T-helper 9 cell (primary cell): ENCODE measurements at places on chromosomes 3 and 15.

GRCh38 chr3:127074900-127075360 lies 92.0 kb downstream of the PLXNA1 start:
- DNase-seq: no peak

GRCh38 chr3:46665763-46666452 lies 27.6 kb downstream of the ALS2CL start:
- DNase-seq: no peak

DNA sequence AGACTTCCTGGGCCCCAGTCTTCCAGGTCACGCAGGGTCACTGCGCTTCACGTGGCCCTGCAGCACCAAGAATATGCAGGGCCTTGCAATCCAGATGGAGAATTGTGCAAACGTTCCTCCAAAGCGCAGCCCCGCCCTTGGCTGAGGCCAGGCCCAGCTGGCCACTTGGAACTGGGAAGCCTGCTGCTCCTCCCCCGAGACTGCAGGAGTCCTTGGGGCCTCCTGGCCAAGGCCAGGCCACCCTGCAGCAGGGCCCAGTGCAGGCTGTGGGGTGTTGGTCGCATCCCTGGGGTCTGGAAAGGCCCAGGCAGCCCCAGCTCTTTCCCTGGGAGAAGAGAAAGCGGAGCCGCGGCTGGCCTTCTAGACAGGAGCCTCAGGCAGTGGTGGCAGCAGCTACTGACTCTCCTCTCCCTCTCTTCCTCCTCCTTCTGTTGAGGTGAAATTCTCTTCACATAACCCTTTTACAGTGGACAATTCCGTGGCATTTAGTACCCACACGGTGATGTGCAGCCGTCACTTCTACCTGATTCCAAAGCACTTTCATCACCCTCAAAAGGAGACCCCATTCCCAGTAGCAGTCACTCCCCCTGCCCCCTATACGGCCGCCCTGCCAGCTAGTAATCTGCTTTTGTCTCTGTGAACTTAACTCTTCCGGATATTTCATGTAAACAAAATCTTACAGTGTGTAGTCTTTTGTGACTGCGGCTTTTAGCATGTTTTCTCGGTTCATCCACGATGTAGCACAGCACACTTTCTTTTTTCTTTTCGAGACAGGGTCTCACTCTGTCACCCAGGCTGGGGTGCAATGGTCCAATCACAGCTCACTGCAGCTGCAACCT lies 103.9 kb downstream of the TMEM266 start:
- DNase-seq: no peak

- no peak for DNase-seq
Measured at GRCh38 chr15:25797936-25798901, 64.9 kb downstream of the ATP10A start.

DNA sequence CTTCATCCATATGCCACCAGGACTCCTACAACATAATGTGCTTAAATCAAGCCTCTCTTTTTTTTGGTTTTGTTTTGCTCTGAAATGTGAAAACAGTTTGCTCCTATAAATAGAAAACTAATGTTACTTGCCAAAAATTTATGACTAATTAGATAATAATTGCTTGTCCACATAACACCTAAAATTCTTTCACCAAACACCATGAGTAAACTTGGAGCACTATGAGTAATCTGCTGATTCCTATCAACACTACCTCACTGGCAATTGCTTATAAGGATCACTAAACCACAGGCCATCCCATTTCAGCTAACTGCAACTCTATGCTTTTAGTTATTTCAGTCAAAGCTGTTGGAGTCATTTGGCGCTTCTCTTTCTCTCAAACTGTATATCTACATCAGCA lies 252.7 kb downstream of the EPHA3 start:
- DNase-seq: no peak

- no peak for DNase-seq
Measured at GRCh38 chr3:159838938-159839337, 149.7 kb upstream of the IL12A start.

GRCh38 chr15:39468828-39469227 lies 112.1 kb upstream of the THBS1 start:
- no peak for DNase-seq

- DNase-seq: no peak
Measured at GRCh38 chr3:32078085-32078634, 28.3 kb upstream of the GPD1L start.

- DNase-seq: peak; percentile 54
Measured at GRCh38 chr3:124688581-124689454, 41.4 kb upstream of the UMPS start.

GRCh38 chr15:36612063-36612788 lies 32.8 kb downstream of the CDIN1 start:
- DNase-seq: no peak

- DNase-seq: no peak
Measured at GRCh38 chr15:29400701-29401100, 131.1 kb upstream of the NSMCE3 start.

DNA sequence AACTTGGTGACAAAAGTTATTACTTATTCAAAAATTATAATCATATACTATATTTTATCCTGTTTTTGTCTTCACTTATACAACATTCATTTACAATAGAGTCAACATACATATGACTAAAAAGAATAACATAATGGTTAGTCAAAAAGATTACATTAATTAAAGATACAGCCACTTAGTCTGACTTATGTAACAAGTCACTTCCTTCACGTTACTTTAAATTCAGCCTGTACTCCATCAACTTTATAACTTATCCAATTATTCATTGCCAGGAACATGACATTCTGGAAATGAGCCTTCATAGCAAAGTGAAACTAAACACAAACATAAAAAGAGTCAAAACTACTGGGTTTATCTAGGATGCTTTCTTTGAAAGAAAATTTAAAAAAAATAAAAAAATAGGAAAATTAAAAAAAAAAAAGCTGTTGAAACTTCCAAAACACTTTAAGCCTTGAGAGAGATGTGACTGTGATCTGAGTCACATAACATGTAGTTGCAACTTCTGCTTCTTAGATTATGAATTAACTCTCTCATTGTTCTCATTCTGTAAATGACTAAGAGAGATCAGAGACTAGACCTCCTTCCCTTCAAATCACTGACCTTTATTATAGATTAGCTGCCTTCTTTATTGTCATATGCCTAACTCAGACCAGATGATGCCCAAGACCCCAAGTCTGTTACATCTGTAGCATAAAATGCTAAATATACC lies 107.8 kb downstream of the MYRIP start:
- DNase-seq: no peak

- no peak for DNase-seq
Measured at GRCh38 chr3:139302084-139302800, 41.6 kb upstream of the MRPS22 start.

- no peak for DNase-seq
Measured at GRCh38 chr3:108241721-108242120, 19.5 kb upstream of the IFT57 start.

DNA sequence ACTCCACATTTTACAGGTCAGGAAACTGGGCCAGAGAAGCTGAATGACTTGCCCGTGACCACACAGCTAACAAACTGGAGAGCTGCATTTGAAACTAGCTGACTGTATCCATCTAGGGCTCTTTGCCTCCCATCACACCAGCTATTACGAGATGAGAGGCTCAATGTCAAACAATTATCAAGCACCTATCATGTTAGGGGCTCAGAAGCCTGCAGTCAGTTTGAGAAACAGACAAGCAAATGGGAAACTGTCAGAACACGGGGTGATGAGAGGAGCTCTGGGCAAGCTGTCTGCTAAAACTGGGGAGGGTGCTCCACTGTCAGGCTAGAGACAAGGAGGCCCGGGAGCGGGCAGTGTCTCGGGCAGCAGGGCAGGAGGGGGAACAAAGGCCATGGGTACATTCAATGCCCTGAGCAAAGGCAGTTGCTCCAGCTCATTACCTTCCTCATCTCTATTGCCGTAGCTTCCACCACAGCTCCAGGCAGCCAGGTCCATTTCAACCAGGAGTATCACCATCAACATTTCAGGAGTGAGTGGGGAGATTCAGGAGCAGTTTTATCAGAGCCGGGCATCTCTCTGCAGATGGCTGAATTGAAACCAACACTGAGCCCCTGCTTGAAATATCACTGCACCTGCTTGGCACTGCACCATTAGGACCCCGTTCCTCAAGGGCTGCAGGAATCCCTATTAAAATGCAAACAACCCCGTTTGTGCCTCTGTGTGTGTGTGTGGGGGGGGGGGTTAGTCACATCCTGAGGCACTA lies 122.6 kb downstream of the RAB11A start:
- DNase-seq: no peak

GRCh38 chr3:128163432-128163831 lies 10.2 kb downstream of the EEFSEC start:
- DNase-seq: no peak

- no peak for DNase-seq
Measured at GRCh38 chr3:101391413-101391950, 71.1 kb upstream of the IMPG2 start.

DNA sequence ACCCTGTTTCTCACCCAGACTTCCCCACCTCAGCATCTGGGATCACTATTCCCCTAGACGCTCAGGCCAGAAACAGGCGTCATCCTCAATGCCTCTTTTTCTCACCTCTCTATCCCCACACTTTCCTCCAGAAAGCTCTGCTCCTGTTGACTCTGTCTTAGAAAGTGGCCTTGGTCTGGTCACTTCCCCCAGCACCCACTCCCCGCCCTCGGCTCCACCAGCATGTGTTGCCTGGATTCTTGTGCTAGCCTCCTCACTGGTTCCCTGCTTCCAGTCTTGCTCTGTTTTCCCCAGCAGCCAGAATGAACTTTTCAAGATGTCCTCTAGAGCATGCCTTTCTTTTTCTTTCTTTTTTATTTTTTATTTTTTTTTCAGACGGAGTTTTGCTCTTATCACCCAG lies 39.7 kb upstream of the ESYT3 start:
- no peak for DNase-seq

- no peak for DNase-seq
Measured at GRCh38 chr3:133833880-133834620, 28.4 kb downstream of the SRPRB start.

DNA sequence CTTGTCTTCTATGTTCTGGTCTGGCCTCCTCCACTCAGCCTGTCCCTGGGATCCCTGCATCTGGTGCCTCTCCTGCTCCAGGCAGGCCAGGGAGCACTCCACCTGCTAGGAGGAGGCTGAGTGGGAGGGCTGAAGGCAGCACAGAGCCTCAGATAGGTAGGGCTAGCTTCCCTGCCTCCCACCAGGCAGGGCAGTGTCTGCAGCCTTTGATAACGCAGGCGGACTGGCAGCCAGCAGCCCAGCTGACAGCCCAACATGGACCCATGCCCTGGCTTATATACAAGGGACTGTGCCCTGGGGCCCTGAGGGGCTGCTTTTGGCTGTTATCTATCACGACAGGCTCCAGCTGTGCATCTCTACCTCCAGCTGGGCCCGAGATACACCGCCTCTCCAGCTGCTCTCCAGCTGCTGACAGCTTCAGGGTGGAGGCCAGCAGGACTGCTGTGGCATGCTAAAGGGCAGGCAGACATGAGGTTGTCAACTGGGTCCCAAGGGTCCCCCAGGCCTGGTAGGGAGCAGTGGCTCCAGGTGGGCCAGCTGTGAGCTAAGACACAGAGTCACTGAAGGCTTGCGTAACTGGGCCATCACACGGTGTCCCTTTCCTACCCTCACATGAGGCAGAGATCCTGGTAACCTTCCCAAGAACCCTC lies 5.2 kb upstream of the CLK3 start:
- DNase-seq: no peak

GRCh38 chr15:51060030-51060673 lies 34.6 kb downstream of the TNFAIP8L3 start:
- no peak for DNase-seq

GRCh38 chr15:28252831-28253230 lies 69.1 kb downstream of the HERC2 start:
- no peak for DNase-seq

- no peak for DNase-seq
Measured at GRCh38 chr3:121995161-121996137, 26.6 kb downstream of the ILDR1 start.

DNA sequence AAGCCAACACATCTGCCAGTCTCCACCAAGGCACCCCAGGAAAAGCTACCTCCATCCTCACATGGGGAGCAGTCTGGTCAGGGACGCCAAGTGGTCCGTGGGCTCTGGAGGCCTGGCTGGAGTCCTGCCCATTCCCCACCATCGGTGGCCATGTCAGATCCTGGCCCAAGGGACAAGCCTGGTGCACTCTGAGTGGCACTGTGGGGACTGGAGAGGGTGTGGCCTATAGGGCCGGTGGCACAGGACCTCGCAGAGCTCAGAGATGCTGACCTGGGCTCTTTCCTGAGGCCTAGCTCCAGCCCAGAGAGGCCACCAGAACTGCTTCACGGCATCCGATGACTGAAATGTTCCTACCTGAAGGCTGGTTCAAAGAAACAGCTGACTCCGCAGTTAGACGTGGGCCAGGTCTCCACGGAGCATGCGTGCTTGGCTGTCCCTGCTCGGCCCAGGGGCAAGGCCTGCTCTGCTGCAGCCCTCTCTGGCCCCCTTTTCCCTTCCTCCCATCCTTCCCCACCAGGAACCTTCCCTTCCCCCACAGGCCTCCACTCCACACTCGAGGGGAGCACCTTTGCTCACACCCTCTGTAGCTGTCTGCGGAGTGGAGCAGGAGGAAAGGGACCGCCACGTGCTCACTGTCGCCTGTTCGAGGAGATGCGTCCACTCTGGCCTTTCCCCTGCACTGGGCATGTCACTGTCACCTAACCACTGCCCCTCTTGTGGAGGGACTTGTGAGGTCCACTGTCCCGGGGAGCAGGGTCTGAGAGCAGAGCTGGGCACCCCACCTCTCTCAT lies 119.3 kb downstream of the CHSY1 start:
- DNase-seq: no peak

GRCh38 chr3:72204452-72204851 lies 419.5 kb upstream of the PROK2 start:
- DNase-seq: no peak

DNA sequence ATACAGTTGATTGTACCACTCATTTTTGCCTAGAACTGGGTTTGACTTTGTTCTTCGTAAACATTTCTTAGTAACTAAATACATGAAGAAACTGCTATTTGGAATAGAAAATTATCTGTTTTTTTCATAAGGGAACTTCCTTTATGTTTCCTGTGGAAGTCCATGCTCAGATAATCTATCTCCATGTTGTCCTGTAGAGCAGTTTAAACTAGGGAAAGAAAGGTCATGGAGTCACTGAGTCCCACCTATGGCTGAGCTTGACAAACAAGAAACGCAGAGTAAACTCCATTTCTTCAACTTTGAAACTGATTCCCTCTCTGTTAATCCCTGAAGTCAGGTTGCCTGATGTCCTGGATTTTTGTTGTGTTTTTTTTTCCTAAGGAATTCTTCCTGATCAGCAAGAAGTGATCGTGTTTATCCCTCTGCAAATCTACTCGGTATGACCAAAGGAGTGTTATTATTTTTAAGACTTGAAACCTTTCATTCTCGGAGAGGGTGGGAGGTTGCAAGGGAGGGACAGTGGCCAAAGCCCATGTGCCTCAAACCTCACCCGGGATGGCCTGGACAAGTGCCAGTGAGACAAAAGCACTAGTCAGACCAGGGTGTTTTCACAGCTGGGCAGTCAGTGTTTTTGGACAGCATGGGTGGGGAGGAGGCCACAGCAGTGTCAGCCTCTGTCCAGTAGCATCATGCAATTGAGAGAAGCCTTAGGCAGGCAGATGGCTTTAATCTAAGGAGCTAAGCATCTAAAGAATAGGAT lies 129.8 kb upstream of the PHLDB2 start:
- no peak for DNase-seq

GRCh38 chr3:22724420-22724819 lies 478.7 kb upstream of the UBE2E2 start:
- no peak for DNase-seq
